ENCODE measurements at places on chromosomes 5 and 9.

DNA sequence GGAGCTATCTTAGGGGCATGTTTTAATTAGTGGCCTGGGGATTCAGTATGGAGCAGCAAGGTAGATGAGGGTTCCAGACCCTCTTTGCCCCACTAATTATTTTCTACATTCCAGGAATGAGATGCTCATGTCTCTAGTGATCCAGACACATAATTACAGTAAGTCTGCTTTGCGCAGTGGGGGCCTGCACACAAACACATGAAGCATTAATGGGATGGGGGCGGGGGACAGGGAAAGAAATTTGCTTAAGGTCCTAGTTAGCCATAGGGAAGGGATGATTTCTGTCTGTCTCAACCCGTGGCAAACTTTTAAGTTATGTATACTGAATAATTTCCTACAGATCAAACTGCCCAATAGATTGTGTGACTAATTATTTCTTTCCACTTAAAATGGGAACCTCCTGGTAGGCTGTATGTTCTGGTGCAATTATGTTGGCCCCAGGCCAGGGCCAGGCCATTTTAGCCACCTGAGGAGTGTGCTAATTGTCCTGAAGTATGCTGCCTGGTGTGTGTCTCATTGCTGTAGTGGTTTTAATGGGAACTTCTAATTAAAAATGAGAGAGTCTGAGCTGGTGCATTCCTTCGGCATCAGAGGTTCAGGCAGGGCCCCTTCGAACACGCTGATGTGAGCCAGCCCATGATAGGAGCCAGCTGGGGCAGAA is 134.4 kb downstream of the PTTG1 start:
- no peak for DNase-seq

DNA sequence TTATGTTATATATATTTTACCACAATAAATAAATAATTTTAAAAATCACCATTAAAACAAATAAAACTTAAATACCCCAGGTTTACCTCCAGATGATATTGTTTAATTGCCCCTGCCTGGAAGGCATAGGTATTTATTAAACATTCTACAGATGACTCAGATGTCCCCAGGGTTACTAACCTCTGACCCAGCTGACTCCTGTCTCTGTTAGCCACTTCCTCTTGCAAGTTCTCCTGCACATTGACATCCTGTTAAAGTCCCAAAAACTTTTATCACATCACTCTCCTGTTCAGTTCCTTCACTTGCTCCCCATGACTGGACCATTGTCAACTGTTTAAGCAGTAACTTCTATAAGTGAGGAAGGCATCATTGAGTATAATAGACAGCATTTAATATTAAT is 37.0 kb upstream of the RAB3C start:
- DNase-seq = no peak

DNA sequence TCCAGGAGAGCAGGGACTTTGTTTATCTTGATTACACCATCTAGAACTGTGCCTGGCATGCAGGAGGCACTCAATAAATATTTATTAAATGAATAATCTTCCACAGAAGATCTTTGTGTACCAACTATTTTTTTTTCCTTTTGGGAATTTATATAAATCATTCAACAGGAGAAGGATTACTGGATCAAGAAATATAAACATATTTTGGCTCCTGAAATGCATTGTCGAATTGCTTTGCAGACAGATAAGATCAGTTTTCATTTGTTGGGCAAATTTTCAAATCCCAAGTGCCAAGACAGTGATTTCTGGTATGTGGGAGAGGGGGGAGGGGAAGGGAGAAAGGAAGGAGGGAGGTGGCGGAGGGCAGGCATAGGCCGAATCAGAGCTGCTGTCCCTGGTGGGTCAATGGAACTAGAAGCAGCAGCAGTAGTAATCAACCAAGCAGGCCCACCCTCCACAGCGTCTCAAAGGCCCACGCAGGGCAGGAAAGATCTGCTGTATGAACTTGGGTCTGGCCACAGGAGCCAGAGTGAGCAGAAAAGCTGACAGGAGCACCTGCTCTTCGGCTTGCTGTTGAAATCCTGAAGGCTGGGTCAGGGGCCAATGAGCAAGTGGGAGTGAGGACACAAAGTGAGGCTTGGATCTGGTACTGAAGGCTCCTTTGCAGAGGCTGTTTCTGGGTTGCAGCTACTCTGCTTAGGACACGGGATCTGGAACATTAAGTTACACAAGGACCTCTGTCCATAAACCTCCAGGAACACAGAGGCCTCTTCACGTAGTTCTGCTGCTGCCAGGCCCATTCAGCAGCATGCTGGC is 15.8 kb upstream of the TRAF1 start:
- DNase-seq = no peak

- no peak for DNase-seq
Observed at GRCh38 chr9:120312031-120312430, 267.9 kb downstream of the CDK5RAP2 start.

GRCh38 chr5:92909602-92909962 is 671.4 kb downstream of the NR2F1-AS1 start:
- no peak for DNase-seq

DNA sequence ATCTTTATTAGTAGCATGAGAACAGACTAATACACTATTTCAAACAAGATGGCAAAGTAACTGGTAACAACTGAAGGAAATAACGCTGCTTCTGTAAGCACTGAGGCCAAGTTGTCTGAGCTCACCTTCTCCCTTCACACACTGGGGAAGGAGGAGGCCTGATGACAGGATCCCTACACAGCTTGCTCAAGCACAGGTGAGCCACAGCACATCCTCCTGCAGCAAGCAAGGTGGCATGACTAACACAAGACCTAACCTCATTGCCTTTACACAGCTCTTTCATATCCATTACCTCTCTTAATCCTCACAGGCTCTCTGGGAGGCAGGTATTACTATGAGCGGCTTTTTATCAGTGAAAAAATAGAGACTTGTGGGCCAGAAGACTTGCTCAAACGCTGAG is 83.3 kb downstream of the ARL15 start:
- no peak for DNase-seq

Data from hypothalamus (tissue), 51 donors.